Cortex of kidney (tissue), 1 donor: ENCODE measurements at places on chromosomes 12 and 14.

DNA sequence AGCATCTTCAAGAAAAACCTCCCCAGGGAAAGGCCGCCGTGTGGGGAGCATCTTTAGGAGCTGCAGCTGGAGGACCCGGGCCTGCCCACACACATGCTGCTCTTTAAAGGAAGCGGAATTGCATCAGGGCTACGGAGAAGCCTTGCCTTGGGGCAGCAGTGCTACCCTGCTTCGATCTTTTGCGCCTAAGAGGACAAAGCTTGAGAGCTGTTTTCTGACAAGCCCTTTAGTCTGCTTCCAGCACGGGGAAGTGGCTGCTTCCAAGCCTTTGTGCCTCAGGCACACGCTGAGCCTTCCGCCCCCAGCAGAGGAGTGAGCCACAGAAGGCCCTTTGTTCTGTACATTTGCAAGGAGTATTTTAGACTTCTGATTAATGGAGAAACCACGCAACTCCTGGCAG is 31.5 kb downstream of the COA8 start:
- no peak for DNase-seq

DNA sequence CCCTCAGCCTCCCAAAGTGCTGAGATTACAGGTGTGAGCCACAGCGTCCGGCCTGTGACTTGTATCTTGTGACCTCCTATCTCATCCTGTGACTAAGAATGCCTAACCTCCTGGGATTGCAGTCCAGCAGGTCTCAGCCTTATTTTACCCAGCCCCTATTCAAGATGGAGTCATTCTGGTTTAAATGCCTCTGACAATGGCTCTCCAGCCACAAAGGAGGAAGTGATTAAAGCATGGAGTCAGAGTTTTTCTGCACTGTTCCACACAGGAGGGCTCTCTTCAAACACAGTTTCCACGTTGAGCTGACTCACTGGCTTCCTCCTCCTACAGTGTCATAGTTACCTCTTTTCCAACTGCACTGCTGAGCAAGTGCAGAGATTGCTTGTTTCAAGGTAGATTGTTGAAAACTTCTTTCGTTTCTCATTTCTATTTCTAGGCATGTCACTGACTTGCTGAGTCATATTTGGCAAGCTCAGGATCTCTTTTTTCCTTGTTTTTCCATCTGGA is 383.8 kb downstream of the PCNX1 start:
- DNase-seq, result no peak

DNA sequence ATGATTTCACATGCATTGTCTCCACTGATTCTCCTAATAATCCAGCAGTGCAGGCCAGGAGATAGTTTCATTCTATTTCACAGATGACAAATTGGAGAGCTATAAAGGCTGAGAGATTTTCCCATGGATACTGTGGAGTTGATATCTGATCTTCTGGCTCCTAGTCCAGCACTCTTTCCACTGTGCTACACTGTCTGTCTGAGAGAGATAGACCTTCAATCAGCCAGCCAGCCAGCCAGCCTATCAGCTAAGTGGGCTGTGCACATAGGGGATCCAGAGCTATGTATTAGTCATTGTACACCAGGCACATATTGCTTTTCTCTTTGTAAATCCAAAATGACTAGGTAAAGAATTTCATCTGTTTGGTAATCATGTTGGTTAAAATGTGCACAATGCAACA is 91.8 kb upstream of the ATP2B1 start:
- DNase-seq, result no peak

- DNase-seq, result no peak
Measured at GRCh38 chr14:55650992-55651391, 71.0 kb downstream of the KTN1 start.

- no peak for DNase-seq
Measured at GRCh38 chr12:21566907-21567394, 37.7 kb downstream of the GYS2 start.

GRCh38 chr12:20125276-20125798 is 243.0 kb upstream of the PDE3A start:
- DNase-seq, result no peak

- no peak for DNase-seq
Measured at GRCh38 chr12:132237772-132238487, 91.5 kb downstream of the GALNT9 start.

DNA sequence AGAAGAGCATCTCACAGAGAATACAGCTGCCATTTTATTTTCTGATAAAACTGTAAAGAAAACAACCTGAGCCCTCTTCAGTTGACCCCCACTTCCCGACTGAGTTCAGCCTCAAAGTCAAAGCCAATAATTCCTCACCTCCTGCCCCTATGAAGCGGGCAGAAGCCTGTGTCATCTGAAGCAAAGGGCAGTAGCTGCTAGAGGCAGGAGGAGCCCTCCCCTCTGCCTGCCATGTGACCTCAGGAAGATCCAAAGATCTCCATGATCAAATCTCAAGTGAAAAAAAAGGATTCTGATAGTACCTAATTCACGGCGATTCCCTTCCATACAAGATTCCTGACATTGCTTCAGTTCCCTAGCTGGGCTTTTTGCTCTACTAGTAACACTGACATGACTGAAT is 223.1 kb upstream of the CAND1 start:
- DNase-seq, result no peak

DNA sequence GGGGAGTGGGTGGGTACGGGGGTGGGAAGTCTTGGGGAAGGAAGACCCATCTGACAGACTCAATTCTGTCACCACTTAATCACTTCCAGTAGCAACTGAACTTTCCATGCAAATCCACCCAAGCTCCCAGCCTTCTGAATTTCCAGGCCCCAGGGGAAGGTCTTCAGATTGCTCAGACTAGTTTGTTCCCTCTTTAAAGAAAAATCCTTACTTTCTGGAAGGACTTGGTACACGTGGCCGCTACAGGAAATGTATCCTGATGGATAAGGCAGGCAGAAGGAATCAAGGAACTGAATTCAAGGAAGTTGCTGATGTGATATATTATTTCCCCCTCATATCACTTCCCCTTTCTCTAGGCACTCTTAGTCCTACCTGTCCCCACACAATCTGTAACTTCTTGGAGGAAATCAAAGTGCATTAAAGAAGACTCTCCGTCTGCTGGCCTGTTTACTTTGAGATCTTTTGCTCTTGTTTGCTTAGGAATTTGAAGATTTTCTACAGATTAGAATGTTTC is 6.4 kb downstream of the NFKBIA start:
- no peak for DNase-seq

GRCh38 chr14:102923201-102923924 is 900 bp downstream of the AMN start:
- DNase-seq, result no peak

DNA sequence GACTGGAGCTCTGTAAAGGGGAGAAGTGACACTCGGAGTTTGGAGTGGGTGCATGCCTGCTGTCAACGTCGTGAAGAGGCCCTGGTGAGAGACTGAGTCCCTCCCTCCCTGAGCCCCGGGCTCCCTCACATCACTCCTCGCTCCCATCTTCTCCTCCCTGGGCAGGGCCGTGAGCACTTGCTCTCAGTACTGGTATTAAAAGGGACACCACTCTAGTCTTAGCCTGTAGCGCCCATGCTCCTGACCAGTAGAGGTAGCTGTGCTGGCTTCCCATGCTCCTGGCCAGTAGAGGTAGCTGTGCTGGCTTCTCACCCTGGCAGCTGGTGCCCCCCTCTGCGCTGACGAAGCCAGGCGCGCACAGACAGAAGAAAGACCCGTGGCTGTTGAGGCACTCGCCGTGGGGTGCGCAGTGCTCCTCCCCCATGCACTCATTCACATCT is 14.7 kb downstream of the ISCA2 start:
- DNase-seq, result no peak

DNA sequence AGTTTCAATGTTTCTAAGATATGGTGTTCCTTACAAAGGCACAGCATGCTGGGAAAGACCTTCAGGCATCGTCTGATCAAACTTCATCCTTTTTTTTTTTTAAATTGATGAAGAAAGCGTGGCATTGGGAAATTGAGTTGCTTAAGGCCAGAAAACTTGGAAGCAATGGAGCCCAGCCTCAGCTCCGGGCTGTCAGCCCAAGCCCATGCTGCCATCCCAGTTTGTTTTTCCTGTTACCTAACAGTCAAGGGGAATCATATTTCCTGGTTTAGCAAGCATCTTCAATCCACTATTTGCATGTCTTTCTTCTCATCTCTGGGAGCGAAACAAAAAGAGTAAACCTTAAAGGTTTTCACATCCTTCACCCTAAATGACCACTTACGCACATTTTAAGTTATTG is 200.2 kb downstream of the CHST11 start:
- DNase-seq, result no peak

GRCh38 chr12:49924628-49925246 is 21.0 kb upstream of the FAIM2 start:
- no peak for DNase-seq

GRCh38 chr12:56947633-56948456 is 9.6 kb downstream of the RDH16 start:
- DNase-seq, result no peak

DNA sequence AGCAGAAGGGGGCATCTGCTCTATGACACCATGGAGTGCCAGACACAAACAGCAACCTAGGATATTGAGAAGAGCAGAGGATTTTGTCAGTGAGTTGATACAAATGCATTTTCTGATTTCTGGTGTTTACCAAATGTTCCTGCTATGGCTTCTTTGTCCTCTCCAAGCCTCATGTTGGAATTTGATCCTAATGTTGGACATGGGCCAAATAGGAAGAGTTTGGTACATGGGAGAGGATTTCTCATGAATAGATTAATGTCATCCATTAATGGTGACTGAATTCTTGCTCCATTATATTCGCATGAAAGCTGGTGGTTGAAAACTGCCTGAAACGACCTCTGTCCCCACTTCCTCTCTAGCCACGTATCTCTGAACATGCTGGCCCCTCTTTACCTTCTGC is 1002.2 kb upstream of the FLRT2 start:
- no peak for DNase-seq

GRCh38 chr12:20006871-20007730 is 361.2 kb upstream of the PDE3A start:
- DNase-seq, result no peak

DNA sequence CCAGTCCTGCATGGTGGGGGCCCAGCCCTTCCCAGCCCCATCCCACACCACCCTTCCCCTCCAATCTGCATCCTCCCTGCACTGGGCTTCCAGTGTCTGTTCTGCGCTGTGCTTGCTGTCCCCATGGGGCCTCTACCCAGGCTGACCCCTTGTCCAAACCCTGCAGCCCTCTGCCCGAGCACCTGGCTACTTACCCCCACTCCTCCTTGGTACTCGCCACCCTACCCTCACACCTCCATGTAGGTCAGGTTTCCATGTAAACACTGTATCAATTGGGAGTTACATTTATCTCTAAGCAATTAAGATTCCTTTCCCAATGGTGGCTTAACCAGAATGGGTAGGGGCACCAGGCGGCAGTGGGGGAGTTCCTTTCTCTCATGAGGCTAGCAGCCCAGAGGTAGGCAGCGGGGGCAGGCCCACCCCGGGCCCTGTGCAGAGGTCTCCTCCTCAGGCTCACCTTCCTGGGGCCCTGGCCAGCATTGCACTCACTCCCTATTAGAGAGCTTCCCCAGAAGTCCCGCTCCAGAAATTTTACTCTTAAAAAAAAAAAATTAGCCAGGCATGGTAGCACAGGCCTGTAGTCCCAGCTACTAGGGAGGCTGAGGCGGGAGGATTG is 76.6 kb upstream of the CCND2 start:
- DNase-seq, result no peak

- no peak for DNase-seq
Measured at GRCh38 chr14:100640471-100641273, 53.5 kb upstream of the BEGAIN start.
